ENCODE measurements at places on chromosomes 12 and 14.
A peak's percentile ranks its signal among the peaks of the same experiment; 100 is the strongest.

- no peak for DNase-seq
Observed at GRCh38 chr14:68145539-68145938, 326.0 kb downstream of the RAD51B start.

DNA sequence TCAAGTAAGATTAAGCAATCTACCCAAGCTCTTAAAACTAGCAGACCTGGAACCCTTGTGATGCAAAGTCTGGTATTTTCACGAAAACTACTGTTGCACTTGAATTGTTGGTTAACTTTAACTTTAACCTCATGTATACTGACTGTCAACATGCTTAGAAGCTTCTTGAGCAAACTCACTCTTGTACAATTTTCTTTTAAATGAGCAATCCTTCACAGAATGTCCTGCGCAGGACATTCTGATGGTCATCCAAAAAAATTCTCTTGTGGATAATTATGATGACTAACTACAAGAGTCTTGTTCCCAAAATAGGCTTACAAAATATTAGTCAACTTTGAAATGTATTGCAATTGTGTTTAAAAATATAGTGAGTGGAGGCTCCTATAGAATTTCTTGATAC is 54.0 kb upstream of the PDE3A start:
- no peak for DNase-seq

GRCh38 chr12:103495469-103496456 is at the start of gene C12orf42:
Gene C12orf42, minus strand, starts transcription at chr12:103495968. Its CDS starts 17,542 bp downstream, at chr12:103478426.
- DNase-seq: peak; percentile 10

DNA sequence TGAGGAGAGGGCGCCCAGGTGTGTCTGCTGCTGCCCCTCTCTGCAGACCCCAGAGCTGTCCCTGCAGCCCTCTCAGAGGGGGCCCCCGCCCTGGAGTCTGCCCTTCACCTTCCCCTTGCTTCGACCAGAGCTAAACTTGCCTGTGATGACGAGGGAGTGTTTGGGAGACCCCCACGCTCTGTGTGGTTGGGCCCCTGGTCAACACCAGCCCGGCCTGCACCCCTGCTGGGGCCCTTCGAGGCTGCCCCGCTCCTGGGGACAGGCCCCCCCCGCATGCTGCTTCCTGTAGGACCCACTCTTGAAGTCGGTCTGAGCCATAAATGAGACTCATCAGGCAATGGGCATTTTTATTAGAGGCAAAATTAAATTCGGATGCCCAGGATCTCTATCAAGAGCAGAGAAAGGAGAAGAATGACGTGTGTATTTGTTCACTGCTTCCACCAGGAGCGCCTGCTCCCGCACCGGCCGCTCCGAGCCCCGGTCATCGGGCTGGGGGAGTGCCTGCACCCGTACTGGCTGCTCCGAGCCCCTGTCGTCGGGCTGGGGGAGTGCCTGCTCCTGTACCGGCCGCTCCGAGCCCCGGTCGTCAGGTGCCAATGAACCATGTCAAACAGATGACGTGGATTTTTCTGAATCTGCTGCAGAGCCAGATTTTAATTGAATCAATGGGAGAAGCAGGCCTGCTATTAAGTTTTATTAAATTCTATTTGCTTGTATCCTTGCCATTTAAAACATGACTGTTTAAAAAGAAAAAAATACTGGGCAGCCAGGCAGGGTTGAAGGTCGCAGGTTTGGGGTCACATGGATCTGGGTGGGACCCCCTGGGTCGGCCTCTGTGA is 47.7 kb downstream of the NOC4L start:
- DNase-seq: no peak

- DNase-seq: no peak
Observed at GRCh38 chr12:108587826-108588225, 10.1 kb downstream of the TMEM119 start.
